Neural progenitor cell (in vitro differentiated cells): ENCODE measurements at places on chromosomes 6 and 20. TPM values are rescaled to one million over a fixed set of nuclear protein-coding genes. Genes with fewer than 3 reads are reported as not detected.
A peak's percentile ranks its signal among the peaks of the same experiment; 100 is the strongest.

DNA sequence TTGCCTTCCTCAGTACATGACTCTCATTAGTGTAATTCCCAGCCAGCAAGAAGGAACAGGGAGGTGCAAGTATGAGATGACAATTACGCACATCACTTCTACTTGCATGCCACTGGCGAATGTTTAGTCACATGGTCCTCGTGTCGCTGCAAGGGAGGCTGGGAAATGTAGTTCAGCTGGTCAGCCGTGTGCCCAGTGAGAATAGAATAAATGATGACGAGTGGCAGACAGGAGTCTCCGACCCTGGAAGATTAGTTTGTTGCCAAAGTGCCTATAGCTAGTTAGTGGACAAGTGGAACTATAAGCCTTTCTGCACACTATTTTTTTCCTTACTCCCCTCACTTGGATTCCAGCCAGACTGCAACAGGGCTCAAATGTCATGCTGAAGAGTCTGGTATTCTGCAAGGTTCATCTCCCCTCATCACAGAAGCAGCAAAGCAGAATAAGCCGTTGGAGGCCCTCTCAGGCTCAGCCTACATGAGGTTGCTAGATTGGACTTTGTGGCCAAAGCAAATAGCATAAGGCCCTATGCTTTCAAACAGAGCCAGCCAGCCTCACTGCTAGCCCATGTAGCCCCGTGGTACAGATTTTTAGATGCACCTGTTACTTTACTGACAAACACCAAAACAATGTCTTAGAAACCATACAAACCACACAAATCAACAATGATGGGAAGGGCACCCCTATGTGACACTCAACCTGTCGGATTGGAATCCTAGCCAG, 9.7 kb downstream of the LINC00237 start:
- DNase-seq = peak; percentile 54
- peaks cover 99% of the 10 kb centered on the region for H3K27me3 ChIP-seq
- H3K36me3 ChIP-seq = no peaks in the 10 kb centered on the region
- peaks cover 18% of the 10 kb centered on the region for H3K4me1 ChIP-seq
- no peak overlapping the region for H3K27ac ChIP-seq

PACSIN1 gene
- total RNA-seq = 0.41 and 1.8 TPM in 2 replicates

SDCBP2 gene
- 1.6 and 6.6 TPM in 2 replicates for total RNA-seq

DNA sequence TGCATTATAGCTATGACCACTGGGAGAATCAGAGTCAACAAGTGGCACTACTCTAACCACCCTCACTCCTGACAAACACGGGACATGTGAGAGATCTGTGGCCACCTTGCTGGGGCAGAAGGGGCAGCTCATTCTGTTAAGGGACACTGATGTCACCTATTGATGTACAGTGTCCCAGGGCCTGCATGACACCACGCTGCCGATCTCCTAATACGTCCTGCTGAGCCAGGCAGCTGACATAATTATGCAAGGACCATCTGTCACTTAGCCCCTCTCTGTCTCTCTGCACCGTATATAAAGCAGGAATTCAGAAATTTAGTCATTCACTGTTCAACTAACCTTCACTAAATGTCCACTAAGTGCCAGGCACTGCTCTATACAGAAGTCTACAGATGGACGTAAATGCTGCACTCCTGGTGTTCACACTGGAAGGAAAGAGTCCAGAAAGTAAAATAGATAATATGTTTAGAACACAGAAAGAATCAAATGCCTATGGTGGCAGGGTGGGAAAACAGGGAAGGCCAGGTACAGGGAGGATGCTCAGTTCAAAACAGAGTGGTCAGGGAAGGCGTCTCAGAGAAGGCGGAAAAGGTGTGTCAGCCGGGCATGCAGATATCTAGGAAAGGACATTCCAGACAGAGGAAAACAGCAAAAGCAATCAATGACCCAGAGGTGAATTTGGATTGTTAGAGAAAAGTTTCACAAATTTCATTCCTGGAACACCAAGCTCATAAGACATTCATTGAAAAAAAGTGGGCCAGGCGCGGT, 173.8 kb downstream of the ZNF217 start:
- H3K4me1 ChIP-seq = no peaks in the 10 kb centered on the region
- no peak overlapping the region for H3K27ac ChIP-seq
- no peaks in the 10 kb centered on the region for H3K36me3 ChIP-seq
- H3K4me3 ChIP-seq = no peak overlapping the region
- no peaks in the 10 kb centered on the region for H3K27me3 ChIP-seq

GRCh38 chr20:21179757-21180156, 53.9 kb downstream of the KIZ start:
- no peak overlapping the region for H3K4me3 ChIP-seq
- no peak for DNase-seq
- H3K36me3 ChIP-seq = peaks cover 13% of the 10 kb centered on the region
- peaks cover 27% of the 10 kb centered on the region for H3K4me1 ChIP-seq
- no peak overlapping the region for H3K27ac ChIP-seq

GRCh38 chr6:168270274-168271172, 49.1 kb downstream of the DACT2 start:
- H3K27me3 ChIP-seq = no peaks in the 10 kb centered on the region
- peaks cover 31% of the 10 kb centered on the region for H3K4me1 ChIP-seq
- H3K36me3 ChIP-seq = no peaks in the 10 kb centered on the region
- DNase-seq = no peak

DUSP15 gene
- 0.45 and 1.1 TPM in 2 replicates for total RNA-seq

GRCh38 chr6:13765570-13765969, 48.8 kb downstream of the MCUR1 start:
- no peaks in the 10 kb centered on the region for H3K27me3 ChIP-seq
- H3K36me3 ChIP-seq = no peaks in the 10 kb centered on the region
- H3K4me3 ChIP-seq = no peak overlapping the region
- H3K4me1 ChIP-seq = no peaks in the 10 kb centered on the region
- H3K27ac ChIP-seq = no peak overlapping the region

GRCh38 chr20:34311118-34312023, 8.2 kb upstream of the AHCY start:
- H3K27me3 ChIP-seq = peaks cover 16% of the 10 kb centered on the region
- H3K4me3 ChIP-seq = peak overlapping the region; percentile 49
- H3K27ac ChIP-seq = no peak overlapping the region
- peaks cover 10% of the 10 kb centered on the region for H3K4me1 ChIP-seq

UBD gene
- total RNA-seq = not detected in 2 replicates

OR2H1 gene
- total RNA-seq = not detected in 2 replicates

GRCh38 chr20:48149902-48150301, 364.6 kb upstream of the SULF2 start:
- H3K4me3 ChIP-seq = no peak overlapping the region

DNA sequence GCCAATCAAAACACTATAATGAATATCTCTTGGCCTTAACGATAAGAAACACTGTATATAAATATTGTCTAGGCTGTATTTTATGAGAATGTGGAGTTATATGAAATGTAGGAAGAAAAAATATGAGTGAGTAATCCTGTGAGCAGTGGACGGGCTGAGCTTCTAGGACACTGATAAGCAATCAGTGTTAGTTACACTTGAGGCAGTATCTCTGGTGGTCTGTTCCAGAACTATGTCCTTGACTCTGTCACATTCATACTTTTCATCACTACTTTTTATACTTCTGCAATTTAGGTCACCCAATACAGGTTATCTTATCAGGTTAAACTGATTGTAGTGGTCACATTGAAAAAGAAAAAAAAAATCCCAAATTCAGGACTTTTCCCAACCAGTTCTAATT, 360.4 kb downstream of the LAMA2 start:
- H3K27me3 ChIP-seq = no peaks in the 10 kb centered on the region
- H3K4me1 ChIP-seq = no peaks in the 10 kb centered on the region
- DNase-seq = no peak
- H3K36me3 ChIP-seq = no peaks in the 10 kb centered on the region
- no peak overlapping the region for H3K4me3 ChIP-seq

DNA sequence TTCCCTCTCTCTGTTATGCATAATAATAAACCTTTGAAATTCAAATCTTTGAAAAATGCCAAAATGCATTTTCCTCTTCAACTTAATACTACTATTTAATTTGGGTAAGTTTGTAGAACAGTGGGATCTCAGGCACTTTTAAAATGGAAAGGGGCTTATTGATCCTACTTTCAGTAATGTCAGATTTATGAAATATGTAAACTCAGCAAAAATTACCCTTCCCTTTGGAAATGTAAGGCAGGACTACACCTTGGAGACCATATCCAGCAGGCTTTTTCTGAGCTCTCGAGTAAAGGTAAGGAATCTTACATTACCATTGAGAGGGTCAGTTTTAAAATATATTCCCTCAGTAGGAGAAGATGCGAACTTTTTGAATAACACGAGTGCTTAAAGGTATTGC, 149.0 kb downstream of the LAMP5 start:
- no peak for DNase-seq
- no peak overlapping the region for H3K4me3 ChIP-seq
- H3K27me3 ChIP-seq = no peaks in the 10 kb centered on the region
- no peaks in the 10 kb centered on the region for H3K4me1 ChIP-seq
- no peak overlapping the region for H3K27ac ChIP-seq

GRCh38 chr6:168120390-168121302, 41.6 kb upstream of the FRMD1 start:
- no peak overlapping the region for H3K4me3 ChIP-seq
- H3K36me3 ChIP-seq = no peaks in the 10 kb centered on the region
- DNase-seq = no peak
- no peak overlapping the region for H3K27ac ChIP-seq
- H3K27me3 ChIP-seq = no peaks in the 10 kb centered on the region
